ENCODE measurements at places on chromosomes 6 and 20. TPM values are rescaled to one million over a fixed set of nuclear protein-coding genes. Genes with fewer than 3 reads are reported as not detected.
A peak's percentile ranks its signal among the peaks of the same experiment; 100 is the strongest.

The TNF gene
- total RNA-seq = 0.40 TPM

The DUSP22 gene
- 62.2 TPM for total RNA-seq

The TAAR6 gene
- total RNA-seq = not detected

The KCNG1 gene
- total RNA-seq = 3.5 TPM

The CST5 gene
- not detected for total RNA-seq

The C6orf132 gene
- total RNA-seq = 2.6 TPM

The ASIP gene
- total RNA-seq = 3.0 TPM

The SLC13A3 gene
- total RNA-seq = 21.0 TPM

The NRSN1 gene
- total RNA-seq = not detected

The FAM209A gene
- total RNA-seq = not detected

The CDSN gene
- not detected for total RNA-seq

The PKIG gene
- 38.2 TPM for total RNA-seq

The ZSCAN23 gene
- total RNA-seq = 6.5 TPM

DNA sequence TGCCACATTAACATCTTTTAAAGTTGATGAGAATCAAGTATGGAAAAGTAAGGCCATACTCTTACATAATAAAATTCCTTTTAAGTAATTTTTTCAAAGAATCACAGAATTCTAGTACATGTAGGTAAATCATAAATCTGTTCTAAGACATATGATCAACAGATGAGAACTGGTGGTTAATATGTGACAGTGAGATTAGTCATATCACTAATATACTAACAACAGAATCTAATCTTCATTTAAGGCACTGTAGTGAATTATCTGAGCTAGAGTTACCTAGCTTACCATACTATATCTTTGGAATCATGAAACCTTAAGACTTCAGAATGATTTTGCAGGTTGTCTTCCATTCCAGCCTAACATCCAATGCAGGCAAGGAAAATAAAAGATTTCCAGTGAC lies 11.6 kb downstream of the PLN start:
- no peak for DNase-seq

GRCh38 chr20:15889514-15890256 lies 683.6 kb downstream of the KIF16B start:
- no peak for DNase-seq

GRCh38 chr6:41523915-41524633 lies 22.1 kb upstream of the FOXP4 start:
- DNase-seq = no peak

GRCh38 chr6:151109869-151110575 lies 129.7 kb upstream of the AKAP12 start:
- DNase-seq = no peak

GRCh38 chr6:12189661-12190060 lies 100.5 kb upstream of the EDN1 start:
- no peak for DNase-seq

GRCh38 chr6:42106112-42107023 lies 36.1 kb downstream of the C6orf132 start:
- DNase-seq = no peak

DNA sequence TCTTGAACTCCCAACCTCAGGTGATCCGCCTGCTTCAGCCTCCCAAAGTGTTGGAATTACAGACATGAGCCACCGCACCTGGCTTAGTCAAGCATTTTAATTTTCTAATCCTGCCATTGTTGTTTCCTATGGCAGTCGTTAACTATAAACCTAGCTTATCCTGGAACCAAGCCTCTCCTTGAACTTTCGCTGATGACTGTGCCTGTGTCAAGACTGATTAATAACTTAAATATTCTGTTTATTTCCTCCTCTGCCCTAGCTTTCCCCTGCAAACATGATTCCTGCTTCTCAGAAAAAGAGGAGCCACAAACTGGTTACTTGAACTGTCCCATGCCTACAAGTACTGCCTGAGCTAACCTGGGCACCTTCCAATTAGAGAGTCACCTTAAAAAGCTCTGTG lies 1.5 kb downstream of the VNN1 start:
- no peak for DNase-seq

DNA sequence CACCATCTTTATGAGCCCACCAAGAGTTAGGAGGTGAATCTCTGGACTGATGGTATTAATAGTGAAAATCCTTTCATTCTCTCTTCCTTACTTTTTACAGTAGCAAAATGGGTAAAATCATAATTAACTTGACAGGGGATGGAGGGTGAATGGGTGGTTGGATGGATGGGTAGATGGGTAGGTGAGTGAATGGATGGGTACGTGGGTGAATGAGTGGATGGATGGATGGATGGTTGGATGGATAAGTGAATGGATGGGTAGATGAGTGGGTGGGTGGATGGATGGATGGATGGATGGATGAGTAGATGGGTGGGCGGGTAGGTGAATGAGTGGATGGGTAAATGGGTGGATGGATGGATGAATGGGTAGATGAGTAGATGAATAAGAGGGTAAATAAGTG lies 63.2 kb downstream of the BMP7 start:
- DNase-seq = no peak

DNA sequence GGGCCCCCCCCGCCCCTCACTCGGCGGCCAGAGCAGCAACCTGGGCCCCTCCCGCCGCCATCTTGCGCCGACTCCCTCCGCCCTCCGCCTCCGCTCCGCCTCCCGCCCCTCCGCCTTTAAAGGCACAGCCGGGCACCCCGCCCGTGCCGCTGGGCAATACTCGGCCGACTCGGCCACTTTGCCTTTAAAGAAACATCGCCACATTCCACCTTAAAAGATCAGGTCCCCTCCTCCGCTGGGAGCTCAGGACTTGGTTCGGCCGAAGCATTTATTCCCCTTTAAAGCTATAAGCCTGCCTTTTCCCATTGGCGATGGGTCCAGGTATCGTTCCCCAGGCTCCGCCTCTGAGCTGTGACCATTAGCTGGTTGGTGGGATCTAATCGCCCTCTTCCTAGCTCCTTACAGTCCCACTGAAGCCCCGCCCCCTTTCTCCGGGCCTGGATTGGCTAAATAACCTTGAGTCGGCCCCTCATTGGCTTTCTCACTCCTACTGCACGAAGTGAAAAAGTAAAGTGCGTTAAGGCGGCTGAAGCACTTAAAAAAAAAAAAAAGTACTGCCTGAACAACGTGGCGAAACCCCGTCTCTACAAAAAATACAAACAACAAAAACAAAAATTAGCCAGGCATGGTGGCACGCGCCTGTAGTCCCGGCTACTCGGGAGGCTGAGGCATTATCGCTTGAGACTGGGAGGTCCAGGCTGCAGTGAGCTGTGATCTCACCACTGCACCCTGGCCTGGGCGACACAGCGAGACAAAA lies at the start of gene ZBTB22:
TSS of gene ZBTB22 (minus strand) at position 76 of the 757 bp plus-strand sequence. CDS start 828 bp downstream, outside the sequence.
- peak; percentile 99 for DNase-seq

GRCh38 chr6:170451762-170452651 lies 101.1 kb downstream of the PSMB1 start:
- no peak for DNase-seq

DNA sequence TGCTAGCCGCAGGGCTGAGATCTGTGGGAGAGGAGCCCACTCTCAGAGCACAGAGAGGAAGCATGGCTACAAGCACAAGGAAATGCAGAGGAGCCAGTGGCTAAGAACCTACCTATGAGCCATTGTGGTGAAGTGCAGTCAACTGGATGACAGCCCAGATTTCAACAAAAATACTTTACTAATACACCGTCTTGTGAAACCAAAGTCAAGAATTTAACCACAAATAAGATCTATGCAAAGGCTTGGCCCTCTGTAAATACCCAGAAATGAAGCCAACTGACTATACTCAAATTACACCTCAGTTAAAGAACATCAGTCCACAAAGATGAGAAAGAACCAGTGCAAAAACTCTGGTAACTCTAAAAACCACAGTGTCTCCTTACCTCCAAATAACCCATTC lies 40.1 kb upstream of the PTCHD4 start:
- DNase-seq = no peak

- no peak for DNase-seq
Measured at GRCh38 chr6:42564506-42564825, 637 bp downstream of the UBR2 start.

DNA sequence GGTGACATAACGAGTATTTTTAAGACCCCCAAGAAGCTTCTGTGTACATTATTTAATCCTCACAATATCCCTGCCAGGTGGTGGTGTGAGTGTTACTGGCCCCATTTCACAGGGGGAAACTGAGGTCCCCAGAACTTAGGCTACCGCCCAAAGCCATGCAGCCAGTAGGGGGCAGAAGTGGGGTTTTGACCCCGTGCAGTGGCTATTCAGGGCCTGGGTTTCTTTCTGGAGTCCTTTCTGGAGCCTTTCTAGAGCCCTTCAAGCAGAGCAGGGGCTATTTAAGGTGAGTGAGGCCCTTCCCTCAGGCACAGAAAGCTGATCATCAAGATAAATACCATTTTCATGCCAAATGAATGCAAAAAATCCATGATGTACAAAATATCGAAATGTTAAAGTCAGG lies 59.0 kb downstream of the CTCFL start:
- DNase-seq = no peak

DNA sequence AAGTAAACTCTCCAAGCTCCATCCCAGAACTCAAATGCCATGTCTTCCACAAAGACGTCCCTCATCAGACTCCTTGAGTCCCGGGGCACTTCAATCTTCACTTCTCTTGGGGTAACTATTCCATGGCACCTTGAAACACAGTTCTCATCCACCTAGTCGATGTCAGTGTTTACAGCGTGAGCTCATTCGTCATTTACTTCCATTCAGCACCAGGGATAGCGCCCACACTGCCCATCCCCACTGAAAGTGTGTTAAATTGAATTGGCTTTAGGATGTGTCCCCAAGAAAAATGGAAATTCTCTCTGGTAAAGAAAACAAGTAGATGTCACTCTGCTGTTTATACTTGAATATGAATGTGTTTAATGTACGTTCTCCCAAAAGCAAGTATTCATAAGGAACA lies 31.3 kb downstream of the KCNK15 start:
- DNase-seq = no peak

- no peak for DNase-seq
Measured at GRCh38 chr6:168411793-168412192, 29.2 kb upstream of the SMOC2 start.

- no peak for DNase-seq
Measured at GRCh38 chr20:24405810-24406209, 63.6 kb upstream of the SYNDIG1 start.

- DNase-seq = no peak
Measured at GRCh38 chr6:98808541-98809210, 25.7 kb upstream of the POU3F2 start.

GRCh38 chr20:50583442-50584150 lies 73.4 kb downstream of the PTPN1 start:
- no peak for DNase-seq

GRCh38 chr6:136465766-136466303 lies 84.4 kb downstream of the MAP7 start:
- DNase-seq = no peak

GRCh38 chr20:9454791-9455190 lies 59.6 kb upstream of the LAMP5 start:
- no peak for DNase-seq

- DNase-seq = peak; percentile 37
Measured at GRCh38 chr6:44007818-44008621, 119.2 kb downstream of the MRPL14 start.
